ENCODE measurements at places on chromosomes 3 and 15. TPM values are rescaled to one million over a fixed set of nuclear protein-coding genes. Genes with fewer than 3 reads are reported as not detected.

KLHL18 gene
- total RNA-seq: 29.3 TPM

CPLX3 gene
- 0.25 TPM for total RNA-seq

RTP3 gene
- not detected for total RNA-seq

PEX5L gene
- total RNA-seq: 0.57 TPM

FBXO40 gene
- total RNA-seq: not detected

All from T-helper 2 cell treated with Interferon-gamma antibody and Interleukin-4, amounts not matched to agents 100 ng/mL and 5 ng/mL, for 36 hours (primary cell).